CD4-positive, alpha-beta T cell treated with Interleukin-6 at 100 ng/mL for 8 hours (primary cell): ENCODE measurements at places on chromosomes 2 and 18.

GRCh38 chr18:67425672-67426071 is 90.8 kb downstream of the DSEL start:
- DNase-seq, result no peak

- DNase-seq, result no peak
These were observed 18.7 kb upstream of the SULT1C3 start for GRCh38 chr2:108220942-108221541.

DNA sequence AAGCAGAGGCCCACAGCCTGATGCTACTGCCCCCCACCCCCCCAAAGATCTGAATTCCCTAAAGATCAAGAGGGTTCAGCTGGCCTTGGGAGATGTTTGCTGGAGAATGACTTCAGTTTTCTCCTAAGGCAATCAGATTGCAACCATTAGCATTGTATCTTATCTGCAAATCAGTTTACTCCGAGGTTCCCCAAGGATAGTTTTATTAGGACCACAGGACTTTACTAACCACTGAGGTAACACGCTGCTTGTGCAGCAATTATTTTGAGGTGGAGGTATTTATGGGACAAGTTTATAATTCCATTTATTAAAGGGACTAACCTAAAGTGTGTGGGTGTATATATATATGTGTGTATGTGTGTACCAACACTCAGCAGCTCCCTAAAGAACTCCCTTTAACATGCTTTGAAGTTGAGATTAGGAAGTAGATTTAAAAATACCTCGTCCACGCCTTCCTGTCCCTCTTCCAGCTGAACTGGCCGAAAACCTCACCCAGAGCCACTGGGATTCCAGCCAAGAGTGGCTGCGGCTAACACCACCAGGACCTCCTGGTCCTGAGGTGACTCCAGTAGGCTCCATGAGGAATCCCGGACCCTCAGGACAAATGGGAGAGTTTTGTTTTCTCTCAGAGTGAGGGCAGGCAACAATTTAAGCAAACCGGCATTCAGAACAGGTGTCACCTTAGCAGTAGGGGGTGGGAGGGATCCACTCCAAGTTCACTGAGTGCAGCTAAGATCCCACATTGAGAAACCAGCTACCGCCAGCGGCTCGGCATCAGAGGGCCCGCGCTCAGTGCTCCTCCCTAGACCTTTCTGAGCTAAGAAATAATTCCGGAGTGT is 3.0 kb upstream of the DLX1 start:
- DNase-seq, result no peak

DNA sequence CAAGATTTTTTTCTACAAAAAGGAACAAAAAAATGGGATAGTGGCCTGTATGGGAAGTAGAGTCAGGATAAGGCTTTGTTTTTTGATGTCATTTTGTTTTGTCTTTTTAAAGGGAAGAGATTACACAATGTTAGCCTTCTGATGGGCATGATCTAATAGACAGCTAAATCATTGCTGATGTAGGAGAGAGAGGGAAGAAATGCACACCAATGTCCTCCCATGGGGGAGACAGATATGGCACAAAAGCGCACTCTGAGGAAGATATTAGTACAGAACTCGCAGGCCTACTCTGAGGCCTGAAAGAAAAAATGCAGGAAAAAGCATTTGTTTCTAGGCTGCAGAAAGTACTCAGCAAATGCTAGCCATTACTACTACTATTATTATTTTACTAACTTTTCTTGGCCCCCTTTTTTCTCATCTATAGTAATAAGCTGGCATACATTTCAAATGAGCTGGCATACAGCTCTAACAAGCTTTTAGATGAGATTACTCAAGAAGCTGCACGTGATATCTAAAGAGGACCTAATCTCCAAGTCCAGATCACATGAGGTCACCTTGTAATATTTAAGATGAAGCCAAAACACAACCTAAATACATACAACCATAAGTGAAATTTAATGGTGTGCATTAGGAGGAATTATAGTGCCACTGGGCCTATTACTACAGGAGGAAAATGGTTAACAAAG is 269.4 kb upstream of the TANK start:
- DNase-seq, result no peak

DNA sequence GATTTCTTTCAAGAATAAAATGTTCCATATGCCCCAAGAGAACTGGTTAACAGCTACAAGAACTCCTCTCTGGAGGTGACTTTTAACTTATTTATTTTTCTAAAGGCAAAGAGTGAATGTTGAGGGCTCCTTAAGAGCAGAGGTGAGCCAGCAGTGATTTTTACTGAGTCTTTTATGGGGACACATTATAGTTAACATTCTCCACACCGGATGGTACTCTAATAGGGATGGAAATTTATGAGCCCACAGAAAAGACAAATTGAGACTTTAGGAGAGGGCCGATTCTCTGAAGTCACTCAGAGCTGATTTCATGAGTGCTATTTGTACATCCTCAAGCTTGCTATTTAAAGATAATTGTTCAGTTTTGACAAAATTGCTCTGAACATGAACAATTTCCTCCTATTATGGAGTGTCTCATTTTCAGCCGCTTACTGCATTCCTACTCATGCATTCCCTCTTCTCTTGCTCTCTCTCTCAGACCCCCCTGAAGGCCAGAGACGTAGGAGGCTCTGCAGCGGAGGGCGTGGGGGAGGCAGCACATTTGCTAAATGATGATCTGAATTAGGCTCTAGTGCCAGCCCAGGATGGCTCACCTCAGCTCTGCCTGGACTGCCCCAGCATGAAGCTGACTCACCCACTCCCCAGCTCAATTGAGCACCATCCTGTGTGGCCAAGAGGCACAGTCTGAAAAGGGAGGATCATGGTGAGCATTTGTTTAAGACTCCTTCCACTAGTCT is 5.9 kb upstream of the RPL37A start:
- DNase-seq, result no peak

- no peak for DNase-seq
These were observed 31.2 kb downstream of the SCN9A start for GRCh38 chr2:166344286-166345113.

DNA sequence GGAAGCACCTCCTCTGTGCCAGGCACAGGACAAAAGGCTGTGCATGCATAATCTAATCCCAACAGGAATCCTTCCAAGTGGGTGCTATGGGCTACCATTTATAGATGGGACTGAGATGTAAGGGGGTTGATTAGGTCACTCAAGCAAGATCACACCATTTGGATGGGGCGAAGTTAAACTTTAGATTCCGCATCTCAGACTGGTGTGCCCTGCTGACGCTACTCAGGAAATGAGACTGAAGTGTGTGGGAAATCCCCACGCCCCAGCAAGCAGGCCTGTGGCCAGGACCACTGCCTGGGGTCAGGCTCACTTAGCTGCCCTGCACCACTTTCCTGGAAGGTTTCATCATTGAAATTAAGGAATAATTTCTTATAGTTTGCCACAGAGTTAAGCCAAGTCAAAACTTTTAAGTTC is 70.5 kb upstream of the PPP1CB start:
- DNase-seq, result peak; percentile 58

DNA sequence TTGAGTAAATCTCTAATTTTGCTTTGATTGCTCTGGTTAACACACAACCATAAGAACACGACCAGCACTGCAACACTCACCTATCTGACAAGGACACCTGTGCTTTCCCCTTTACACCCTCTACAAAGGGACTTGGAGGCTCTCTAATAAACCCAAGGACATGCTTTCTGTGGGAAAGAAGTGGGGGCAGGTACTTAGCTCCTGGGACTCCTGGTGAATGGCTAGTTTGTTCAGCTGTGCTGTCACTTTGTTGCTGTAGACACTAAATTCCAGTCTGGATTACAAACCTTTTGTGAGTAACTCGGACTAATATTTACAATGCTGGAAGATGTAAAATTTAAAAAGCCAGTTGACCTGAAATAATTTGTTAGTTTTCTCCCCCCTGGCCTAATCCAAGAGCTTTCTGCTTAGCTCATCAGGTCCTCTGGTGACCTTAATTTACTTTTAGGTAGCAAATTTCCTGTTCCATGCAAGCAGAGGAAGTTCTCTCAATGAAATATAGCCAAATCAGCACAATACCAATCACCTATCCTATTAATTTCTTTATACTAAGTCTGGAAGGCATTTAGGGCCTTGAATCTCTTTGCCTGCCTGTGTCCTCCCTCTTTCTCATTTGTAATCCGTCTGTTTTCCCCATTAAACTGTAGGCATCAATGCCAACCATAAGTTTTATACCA is 67.5 kb downstream of the PLCL1 start:
- DNase-seq, result no peak
